ENCODE measurements at places on chromosomes 6 and 20.

DNA sequence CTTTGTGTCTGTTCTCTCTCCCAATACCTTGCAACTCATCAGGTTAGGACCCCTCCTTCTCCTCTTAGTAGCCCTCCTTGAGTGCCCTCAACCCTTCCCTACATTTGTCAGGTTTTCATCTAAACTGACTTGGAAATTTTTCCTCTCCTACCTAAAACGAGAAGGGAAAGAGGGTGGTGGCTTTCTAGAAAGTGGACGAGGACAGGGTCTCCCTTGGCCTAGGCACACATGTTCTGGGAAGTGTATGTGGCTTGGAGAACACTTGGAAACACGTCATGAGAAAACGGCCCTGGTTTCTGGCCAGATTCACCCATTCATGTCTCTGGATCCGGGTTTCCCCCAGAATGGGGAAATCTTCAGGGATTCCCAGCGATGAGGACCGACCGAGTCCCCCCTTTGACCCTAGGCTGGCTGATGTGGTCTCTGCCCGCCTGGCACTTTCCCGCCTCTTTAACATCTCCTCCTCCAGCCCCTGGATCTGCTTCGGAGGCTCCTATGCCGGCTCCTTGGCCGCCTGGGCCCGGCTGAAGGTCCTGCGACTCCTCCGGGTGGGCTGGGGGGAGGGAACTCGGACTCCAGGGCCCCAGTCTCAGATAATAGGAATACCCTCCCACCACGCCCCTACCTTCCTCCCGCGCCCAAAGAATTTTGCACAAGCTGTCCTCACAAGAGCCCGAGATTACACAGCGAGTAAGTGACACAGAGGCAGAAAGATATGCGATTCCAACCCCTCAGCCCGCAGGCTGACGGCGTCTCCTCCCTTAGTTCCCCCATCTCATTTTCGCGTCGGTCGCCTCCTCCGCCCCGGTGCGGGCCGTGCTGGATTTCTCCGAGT lies 3.0 kb downstream of the PRSS16 start:
- DNase-seq: no peak

- peak; percentile 90 for DNase-seq
These were observed 307.4 kb downstream of the EYA4 start for GRCh38 chr6:133548423-133549159.

- no peak for DNase-seq
These were observed 65.5 kb downstream of the DZANK1 start for GRCh38 chr20:18401305-18401704.

GRCh38 chr6:165091121-165091785 lies 218.2 kb downstream of the C6orf118 start:
- DNase-seq: no peak

All from IMR-90 (cell line).